ENCODE measurements at places on chromosomes 1 and 21.
A peak's percentile ranks its signal among the peaks of the same experiment; 100 is the strongest.

DNA sequence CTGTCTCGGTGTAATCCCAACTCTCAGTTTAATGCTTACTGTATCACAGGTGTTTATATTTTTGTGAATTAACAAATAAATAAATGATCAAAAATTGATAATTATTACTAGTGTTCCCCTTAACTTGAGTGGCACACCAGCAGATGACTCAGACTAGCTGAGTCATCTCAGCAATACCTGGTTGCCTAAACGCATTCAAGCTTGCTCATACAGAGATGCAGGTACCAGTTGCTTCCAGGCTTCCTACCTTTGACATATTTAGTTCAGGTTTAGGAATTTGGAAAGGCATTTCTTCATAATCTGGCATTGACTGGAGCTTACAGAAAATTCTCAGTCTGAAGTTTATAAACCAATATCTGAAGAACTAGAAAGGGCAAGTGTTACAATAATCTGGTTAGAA lies 78.9 kb upstream of the LMO4 start:
- no peak for DNase-seq

DNA sequence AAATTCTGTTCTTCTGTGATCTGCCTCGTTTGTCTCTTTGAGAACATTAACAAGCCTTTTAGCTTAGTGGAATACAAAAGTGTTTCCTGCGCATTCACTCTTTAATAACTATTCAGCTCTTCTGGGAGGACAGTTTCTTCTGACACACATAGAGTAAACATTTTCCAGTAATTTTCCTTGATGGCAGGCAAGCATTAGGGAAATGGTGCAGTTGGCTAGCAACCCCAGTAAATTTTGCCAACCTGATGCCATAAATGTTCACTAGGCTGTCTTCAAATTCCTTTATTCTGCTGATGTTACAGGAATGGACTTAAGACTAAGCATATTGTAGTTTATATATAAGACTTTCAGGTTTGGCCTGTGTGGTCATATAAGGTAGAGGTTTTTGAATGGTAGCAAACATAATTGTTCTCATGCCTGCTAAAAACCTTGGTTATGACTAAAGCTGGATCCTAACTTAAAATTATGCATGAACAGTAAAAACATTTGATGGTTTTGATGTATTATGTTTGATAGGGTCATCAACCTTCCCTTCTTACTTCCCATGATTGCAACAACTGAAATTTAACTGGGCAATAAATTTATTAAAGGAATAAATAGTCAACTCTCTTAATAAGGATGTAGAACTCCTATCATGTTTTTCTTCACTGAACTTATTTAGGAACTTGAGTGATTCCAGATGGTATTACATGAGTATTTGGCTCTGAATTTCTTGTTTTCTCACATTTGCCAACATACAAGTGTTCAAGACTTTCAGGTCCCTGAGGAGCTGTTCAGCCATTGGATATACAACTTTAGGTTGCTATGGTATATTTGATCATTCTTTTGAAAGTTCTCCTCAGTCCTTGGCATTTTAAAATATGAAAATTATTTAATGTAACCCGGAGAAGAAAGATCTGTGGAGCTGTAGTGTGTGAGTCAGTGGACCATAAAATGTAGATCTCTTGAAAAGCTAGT lies 223.4 kb downstream of the FMN2 start:
- DNase-seq, result no peak

DNA sequence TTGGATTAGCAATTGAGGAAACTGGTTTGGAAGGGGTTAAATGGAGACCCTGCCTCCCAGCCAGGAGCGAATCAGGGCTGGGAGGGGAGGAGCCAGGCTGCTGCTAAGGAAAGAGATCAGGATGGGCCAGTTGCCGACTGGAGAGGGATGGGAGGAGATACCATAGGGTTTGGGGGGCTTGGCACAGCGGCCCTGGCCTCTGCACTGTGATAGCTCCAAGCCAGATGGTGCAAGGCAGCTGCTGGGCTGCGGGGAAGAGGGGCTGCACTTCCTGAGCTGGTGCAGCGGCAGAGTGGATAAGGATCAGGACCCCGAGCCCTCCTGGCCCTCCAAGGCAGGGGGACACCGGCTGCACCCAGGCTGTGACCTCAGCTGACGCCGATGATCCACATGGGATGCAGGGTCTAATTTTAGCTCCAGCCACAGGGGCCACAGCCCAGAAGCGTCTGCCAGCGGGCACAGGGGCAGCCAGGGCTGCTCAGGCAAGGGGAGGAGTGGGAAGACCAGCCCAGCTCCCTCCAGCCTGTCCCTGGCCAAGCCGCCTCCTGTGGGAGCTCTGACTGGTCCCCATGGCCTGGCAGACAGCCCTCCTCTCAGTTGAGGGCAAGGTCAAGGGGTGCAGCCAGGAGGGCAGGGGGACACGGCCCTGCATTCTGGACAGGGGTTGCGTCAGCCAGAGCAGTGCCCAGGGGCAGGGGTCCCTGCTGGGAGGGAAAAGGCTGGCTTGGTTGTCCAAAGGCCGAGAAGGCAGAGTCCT lies at the start of gene EXTL1:
EXTL1 (plus strand) TSS at position 129 of the 757 bp plus-strand sequence. CDS start 872 bp downstream, outside the sequence.
- no peak for DNase-seq

GRCh38 chr1:159465191-159465603 lies 25.7 kb downstream of the OR10J1 start:
- no peak for DNase-seq

- peak; percentile 43 for DNase-seq
Observed at GRCh38 chr1:150109586-150109985, 40.1 kb upstream of the PLEKHO1 start.

- DNase-seq, result no peak
Observed at GRCh38 chr1:246730839-246731238, 6.6 kb downstream of the SCCPDH start.

DNA sequence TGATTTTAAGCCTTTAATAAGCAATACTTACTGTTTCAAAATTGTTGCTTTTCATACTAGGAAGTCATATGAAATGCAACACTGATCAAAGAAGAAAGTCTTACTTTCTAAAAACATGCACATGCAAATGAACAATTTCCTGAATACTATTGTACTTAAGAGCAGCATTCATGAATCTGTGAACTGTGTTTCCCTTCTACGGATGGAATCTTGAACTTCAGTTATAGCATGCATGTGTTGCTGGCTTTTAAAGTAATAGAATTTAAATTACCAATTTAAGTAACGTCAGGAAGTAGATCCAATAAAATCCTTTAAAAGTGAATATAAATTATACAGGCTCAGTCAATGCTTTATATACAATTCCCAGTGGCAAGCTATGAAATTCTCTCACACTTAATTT lies 348.9 kb downstream of the KCNT2 start:
- no peak for DNase-seq

DNA sequence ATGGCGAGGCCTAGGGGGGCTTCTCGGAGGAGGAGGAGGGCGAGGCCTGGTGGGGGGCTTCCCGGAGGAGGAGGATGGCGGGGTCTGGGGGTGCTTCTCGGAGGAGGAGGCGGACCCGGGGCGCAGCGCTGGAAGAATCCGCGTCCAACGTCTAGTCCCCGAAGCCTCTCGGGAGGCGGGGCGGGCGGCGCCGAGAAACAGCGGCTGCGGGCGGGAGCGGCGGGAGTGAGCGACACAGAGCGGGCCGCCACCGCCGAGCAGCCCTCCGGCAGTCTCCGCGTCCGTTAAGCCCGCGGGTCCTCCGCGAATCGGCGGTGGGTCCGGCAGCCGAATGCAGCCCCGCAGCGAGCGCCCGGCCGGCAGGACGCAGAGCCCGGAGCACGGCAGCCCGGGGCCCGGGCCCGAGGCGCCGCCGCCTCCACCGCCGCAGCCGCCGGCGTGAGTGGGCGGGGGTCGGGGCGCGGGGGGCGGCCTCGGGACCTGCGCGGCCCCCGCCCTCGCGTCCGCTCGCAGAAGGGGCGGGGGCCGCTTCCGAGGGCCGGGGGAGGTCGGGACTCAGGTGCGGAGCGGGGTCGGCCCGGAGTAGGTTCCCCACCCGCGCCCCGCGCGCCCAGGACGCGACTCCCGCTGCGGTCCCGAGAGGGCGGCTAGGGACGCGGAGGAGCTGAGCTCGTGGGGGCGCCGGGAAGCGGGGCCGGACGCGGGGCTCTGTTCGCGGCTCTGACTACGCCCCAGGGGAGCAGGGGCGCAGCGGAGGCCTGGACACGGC lies at the start of gene KLHL17:
KLHL17 (plus strand) TSS at position 222 of the 769 bp plus-strand sequence; CDS start at position 332, 110 bp downstream.
- peak; percentile 89 for DNase-seq

Measured in activated CD4-positive, alpha-beta T cell treated with anti-CD3 and anti-CD28 coated beads, Interleukin-2, Interleukin-6, amounts not matched to agents 100 ng/mL and 50 ng/mL, durations not matched to agents 16 hours and 8 hours (primary cell).